ENCODE measurements at places on chromosomes 11 and 22.

DNA sequence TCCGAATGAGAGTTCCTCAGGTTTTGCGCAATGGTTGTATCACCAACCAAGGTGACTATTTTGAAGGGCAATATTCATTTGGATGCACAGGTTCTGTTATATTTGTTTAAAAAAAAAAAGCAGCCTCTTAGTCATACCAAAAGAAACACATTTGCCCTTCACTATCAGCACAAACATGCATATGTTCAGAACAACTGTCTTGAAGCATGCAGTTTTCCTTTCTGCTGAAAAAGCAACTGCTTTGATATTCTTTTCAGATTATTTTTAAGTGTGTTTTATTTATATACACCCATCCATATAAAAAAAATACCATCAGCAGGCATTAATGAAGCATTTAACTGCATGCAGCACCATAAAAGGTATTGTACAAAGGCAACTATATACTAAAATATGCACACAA is 67.8 kb downstream of the RBFOX2 start:
- DNase-seq = peak; percentile 31

DNA sequence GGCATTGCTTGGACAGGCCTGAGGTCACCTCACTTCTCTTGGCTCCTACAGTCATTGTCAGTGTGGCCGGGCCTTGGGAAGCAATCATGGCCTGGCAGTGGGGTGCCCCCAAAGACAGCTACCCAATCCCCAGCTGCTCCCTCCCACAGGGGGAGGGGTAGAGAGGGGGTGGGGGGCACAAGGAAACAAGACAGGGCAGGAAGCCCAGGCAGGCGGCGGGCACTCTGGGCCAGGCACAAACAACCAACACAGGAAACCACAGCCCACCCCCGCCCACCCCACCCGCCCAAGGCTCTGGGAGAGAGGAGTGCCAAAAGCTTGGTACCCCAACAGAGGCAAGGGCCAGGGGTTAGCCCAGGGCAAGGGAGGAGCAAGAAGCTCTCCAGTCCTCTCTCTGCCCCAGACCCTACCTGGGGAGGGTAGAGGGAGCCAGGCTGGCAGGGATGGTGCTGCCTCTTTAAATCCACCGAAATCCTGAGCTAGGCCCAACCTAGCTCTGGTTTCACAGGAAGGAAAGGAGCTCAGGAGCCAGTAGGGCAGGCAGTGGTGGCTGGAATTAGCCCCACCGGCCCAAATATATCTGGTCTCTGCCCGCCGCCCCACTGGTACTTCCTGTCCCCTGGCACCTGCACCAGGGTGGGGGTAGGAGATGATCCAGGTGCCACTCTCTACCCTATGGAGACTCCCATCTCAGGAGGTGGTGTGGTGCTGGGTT is 12.2 kb downstream of the BCL9L start:
- DNase-seq = peak; percentile 33

- peak; percentile 44 for DNase-seq
Measured at GRCh38 chr11:6911948-6912347, 8.9 kb upstream of the OR2D3 start.

DNA sequence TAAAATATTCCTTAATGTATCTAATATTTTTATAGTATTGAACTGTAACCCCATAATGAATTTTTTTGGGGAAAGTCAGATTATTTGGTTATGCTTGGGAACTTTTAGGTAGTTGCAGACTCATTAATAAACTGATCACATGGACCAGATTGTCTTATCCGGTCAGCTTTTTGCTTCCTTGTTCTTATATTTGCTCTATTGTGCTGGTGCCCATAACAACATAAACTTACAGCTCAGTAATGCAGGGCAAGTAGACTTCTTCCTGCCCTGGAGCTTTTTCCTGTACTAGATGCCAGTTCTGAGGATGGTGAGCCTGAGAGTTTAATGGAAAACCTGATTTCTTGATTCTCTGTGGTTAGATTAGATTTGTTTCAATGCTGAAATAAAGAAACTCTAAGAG is 53.2 kb downstream of the MTMR3 start:
- no peak for DNase-seq

GRCh38 chr11:122791836-122792235 is 46.5 kb upstream of the CRTAM start:
- peak; percentile 86 for DNase-seq

DNA sequence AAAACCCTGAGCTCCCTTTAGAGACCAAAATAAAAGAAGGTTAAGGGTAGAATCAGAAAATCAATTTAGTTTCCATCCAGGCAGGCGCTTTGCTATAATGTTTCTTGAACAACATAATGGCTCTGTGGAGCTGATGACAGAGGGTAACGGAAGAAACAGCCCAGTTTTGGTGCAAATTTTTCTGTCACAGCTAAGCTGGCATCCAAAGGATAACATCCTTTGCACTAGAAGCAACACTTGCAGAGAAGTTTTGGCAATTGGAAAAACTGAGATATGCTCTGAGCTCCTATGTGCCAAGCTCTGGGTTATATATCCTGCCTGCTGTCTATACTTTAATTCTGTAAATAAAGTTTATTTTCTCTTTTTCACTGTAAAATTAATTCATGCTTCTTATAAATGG is 495.3 kb upstream of the API5 start:
- no peak for DNase-seq

- no peak for DNase-seq
Measured at GRCh38 chr11:64089915-64090805, 54.4 kb downstream of the FLRT1 start.

DNA sequence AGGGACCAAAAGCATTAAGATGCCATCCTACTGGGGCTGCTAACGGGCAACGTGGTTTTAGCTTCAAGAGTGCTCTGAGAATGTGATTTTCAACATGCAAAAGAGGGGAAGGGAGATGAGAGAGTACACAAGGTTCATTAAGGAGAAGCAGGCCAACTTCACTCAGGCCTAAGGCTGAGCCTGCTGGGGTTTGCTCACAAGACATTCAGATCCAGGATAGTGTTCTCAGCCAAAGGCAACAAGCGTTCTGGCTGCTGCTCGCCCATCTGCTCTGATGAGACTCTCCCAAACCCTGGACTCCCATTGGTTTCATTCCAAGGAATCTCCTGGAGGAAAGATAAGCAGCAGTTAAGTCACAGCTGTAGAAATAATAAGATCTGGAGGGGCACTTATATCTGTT is 23.6 kb upstream of the UPB1 start:
- no peak for DNase-seq

DNA sequence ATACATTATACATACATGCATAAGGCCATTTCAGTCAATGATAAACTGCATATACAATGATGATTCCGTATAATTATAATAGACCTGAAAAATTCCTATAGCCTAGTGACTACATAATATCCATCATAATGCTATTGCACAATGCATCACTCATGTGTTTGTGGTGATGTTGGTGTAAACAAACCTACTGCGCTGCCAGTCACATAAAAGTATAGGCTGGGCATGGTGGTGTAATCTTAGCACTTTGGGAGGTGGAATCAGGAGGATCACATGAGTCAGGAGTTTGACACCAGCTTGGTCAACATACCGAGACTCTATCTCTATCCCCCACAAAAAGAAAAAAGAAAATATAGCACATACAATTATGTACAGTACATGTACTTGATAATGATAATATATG is 163.7 kb upstream of the DDI1 start:
- DNase-seq = no peak

GRCh38 chr22:38569181-38569971 is 607 bp downstream of the DMC1 start:
- DNase-seq = peak; percentile 20

GRCh38 chr11:70660059-70660888 is 261.9 kb downstream of the CTTN start:
- DNase-seq = no peak

- DNase-seq = peak; percentile 88
Measured at GRCh38 chr11:66883016-66883965, 26.4 kb downstream of the LRFN4 start.

GRCh38 chr22:27876684-27877083 is 42.4 kb downstream of the PITPNB start:
- DNase-seq = peak; percentile 87

DNA sequence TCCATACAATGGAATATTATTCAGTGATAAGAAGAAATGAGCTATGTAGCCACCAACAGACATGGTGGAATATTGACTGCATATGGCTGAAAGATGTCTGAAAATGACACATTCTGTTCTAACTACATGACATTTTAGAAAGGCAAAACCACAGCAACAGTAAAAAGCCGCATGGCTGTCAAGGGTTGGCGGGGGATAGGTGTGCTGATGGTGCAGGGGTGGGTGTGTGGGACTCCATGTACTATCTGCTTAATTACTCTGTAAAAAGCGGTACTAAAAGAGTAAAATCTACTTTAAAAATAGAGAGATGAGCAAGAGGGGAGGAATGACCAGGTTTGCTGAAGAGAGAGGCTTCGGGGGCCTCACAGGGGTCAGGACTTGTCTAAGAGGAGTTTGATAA is 16.7 kb upstream of the YPEL1 start:
- DNase-seq = no peak

DNA sequence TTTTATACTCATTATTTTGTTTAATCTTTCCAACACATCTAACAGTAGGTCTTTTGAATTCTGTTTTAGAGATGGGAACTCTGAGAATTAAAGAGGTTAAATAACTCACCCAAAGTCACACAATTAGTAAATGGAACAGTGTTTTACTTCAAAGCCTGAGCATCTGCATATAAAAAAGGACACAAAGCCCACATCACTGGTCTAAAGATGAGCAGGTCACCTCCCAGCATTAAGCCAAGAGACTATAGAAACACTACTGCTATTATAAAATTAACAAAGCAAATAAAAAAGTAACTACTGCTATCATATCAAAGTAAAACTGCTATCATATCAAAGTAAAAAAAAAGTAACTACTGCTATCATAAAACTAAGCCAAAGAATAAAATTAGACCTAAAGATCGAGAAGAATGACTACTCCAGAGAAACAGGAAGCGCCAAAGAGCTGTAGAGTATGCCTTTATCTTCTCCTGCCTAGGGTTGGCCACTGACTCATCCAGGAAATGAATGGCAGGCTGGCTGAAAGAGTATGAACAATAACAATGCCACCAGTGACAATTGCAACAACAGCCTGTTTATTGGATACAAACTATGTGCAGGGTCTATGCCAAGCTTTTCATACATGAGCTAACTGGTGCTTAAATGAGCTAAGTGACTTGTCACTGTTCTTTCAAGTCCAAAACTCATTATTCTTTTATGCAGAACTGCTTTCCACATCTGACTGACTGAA is 1153.0 kb upstream of the TENM4 start:
- DNase-seq = no peak

DNA sequence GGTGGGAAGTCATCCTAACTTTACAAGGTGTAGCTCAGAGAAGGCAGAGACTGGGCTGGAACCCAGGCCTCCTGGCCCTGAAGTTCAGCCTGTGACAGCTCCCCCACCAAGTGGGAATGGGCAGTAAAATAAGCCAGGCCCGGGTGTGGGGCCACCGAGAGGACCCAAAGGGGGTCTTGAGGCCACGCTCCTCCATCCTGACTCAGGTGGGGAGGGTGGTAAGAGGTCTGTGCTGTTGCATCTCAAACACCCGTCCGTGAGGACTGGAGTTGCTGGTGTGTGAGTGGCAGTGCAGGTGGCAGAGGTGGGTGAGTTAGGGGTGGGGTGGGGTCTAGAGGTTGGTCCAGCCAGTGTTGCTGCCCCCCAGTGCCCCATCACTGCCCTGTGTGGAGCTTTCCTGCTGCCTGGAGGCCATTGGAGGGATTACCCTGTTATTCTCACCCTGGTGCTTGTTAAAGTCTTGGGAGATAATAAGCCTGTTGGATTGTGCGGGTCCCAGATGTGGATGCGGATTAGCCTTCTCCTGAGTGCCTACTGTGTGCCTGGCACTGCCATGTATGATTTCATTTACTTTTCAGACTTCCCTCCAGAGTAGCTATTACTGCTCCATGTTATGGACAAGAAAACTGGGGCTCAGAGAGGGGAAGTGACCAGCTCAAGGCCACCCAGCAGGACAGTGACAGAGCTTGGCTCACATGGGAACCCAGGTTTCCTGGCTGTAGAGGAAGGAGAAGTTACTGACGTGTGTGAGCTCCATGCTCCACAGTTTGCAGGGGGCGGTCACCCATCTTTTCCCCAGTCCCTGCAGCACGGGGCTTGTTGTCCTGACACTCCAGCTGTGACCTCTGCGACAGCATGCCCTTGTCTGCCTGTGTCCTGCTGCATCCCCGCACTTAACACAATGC is 12.9 kb downstream of the SERPINH1 start:
- DNase-seq = no peak
